ENCODE measurements at places on chromosomes 3 and 15.

DNA sequence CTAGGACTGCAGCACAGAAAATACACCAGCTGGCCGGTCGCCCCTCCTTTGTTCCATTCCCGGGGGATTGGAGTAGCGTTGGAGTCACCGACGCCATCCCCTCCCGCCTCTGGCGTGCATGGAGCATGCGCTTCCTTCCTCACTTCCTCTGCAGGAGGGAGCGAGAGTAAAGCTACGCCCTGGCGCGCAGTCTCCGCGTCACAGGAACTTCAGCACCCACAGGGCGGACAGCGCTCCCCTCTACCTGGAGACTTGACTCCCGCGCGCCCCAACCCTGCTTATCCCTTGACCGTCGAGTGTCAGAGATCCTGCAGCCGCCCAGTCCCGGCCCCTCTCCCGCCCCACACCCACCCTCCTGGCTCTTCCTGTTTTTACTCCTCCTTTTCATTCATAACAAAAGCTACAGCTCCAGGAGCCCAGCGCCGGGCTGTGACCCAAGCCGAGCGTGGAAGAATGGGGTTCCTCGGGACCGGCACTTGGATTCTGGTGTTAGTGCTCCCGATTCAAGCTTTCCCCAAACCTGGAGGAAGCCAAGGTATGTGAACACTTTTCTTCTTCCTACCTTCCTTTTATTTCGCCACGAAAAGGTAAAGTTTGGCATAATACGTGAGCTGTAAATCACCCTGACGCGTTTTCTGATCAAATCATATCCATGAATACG lies at the start of gene SCG3:
TSS of gene SCG3 (plus strand) at position 201 of the 661 bp plus-strand sequence. CDS start at position 454, 253 bp downstream.
- DNase-seq = peak; percentile 91

DNA sequence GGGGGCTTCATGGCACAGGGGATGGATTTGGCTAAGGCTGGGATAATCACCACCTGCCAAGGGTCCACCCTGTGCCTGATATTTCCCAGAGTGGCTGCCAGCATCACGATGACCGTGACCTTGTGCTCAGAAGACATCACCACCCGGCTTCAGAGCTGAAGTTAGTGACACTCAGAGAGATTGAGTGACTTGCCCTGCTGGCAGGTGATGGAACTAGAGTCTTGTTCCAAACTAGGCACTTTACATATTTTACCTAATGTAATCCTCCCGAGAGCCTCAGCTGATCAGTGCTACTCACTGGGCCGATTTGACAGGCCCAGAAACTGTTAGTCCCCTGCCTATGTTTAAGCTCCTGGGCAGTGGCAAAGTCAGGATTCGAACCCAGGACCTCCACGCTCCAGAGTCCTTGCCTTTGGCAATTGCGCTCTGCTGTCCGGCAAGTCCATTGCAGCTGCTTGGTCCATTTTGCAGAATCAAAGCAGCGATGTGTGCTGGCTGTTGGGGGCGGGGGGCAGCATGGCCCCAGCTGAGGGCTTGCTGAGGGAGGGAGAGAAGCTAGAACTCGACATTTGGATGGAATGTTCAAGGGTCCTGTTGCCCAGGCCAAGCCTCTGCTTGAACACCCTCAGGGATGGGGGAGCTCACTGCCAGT lies 74.8 kb upstream of the GATA2 start:
- no peak for DNase-seq

DNA sequence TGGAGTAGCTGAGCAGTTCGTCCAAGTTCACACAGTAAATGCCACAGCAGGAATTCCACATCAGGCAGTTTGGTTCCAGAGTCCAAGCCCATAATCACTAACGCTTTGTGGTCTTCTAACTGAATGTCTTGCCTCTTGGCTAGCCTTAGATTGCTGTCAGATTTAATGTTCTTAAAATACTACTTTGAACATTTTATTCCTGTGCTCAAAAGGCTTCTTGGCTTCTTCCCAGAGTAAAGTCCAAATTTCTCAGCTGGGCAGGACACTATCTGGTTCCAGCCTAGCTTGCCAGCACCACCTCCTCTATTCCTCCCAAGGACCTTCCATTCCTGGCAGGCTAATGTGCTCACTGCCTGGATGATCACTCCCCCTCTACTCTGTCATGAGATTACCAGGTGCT lies 256.9 kb downstream of the SQOR start:
- no peak for DNase-seq

GRCh38 chr3:62521464-62522105 lies 148.2 kb upstream of the FEZF2 start:
- DNase-seq = no peak

DNA sequence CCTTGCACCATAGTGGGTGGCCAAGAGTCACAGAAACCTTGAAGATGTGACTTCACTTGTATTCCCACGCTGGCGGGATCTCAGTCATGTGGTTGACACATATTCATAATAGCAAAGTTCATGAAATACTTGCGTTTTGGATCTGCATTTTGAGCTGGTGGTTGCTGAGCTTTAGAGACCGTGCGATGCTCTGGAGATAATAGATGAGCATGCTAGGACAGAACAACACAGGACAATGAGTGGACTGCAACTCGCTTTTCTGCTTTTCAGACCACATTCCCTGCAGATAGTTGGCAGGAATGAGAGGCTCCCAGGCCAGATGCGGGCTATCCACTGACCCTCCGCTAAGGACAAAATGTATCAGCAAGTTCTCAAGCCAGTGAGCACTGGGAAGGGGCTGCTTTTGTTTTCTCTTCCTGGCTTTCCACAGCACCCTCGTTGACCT lies 13.8 kb upstream of the STARD5 start:
- DNase-seq = no peak

- DNase-seq = no peak
Observed at GRCh38 chr15:60413231-60413824, 15.5 kb upstream of the ANXA2 start.

DNA sequence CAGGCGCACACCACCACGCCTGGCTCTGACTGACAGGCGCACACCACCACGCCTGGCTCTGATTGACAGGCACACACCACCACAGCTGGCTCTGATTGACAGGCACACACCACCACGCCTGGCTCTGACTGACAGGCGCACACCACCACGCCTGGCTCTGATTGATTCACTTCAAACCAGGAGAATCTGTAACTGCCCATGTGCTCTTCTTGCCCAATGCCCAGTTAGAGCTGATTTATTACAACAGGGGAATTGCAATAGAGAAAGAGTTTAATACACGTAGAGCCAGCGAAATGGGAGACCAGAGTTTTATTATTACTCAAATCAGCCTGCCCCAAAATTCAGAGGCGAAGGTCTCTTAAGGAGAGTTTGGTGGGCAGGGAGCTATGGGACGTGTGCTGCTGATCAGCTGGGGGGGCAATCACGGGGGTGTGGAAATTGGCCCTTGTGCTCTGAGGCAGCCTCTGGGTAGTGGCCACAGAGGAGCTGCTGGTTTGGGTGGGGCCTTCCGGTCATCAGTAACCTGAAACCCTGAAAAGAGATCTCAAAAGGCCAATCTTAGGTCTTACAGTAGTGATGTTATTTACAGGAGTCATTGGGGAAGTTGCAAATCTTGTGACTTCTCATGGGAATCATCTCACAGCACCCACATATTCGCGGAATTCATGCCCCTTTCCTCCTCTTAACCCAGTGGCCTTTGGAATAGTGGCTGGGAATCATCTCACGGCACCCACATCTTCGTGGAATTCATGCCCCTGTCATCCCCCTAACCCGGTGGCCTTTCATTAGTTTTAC lies 63.8 kb upstream of the TFRC start:
- no peak for DNase-seq

GRCh38 chr3:35320646-35321407 lies 318.5 kb upstream of the ARPP21 start:
- no peak for DNase-seq

- peak; percentile 75 for DNase-seq
Observed at GRCh38 chr15:77030928-77031375, 36.0 kb downstream of the PSTPIP1 start.

GRCh38 chr3:148556664-148557063 lies 141.0 kb upstream of the AGTR1 start:
- DNase-seq = no peak

- DNase-seq = no peak
Observed at GRCh38 chr3:158702815-158703481, 29.3 kb downstream of the RARRES1 start.

DNA sequence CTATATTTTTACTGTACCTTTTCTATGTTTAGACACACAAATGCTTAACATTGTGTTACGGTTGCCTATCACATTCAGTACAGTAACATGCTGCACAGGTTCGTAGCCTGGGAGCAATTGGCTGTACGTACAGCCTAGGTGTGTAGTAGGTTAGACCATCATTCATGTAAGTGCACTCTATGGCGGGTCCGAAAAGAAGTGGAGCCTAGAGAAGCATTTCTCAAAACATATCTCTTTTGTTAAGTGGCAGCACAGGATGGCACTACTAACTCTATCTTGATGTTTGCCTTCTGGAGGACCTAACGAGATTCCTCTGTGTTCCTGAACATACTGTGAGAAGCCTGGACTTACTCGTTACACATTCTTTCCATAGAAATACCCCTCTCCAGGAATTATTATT lies 132.3 kb upstream of the ADPGK start:
- DNase-seq = no peak
